GM13976 (cell line): ENCODE measurements at places on chromosomes 3 and 15.
A peak's percentile ranks its signal among the peaks of the same experiment; 100 is the strongest.

DNA sequence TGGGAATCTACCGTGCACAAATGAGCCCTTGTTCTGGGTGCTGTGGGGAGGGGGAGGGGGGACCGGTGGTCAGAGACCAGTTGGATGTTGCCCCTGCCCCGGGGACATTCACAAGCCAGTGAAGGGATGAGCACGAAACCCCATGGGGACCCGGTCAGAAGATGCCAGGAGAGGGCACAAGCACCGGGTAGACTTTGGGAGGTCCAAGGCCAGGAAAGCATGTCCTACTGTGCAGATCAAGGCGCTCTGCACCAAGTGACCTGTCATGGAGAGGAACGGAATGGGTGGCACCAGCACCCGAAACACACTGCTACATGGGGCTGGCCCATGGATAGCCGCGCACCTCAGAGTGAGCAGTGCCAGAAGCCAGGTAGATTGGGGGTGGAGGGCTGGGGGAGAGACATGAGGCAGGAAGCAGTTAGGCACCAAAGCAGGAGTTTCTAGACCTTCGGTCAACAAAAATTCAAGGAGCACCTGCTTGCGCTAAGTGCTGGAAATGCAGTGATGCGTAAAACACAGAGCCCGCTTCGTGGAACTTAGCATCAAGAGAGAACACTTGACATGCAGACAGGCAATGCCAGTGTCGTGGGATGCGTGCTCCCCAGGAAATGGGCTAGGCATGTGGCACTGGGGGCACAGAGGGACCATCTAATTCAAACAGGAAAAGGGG lies 99.1 kb downstream of the CPN2 start:
- no peak for DNase-seq

- DNase-seq = no peak
Observed at GRCh38 chr3:57661404-57661803, 31.5 kb downstream of the DENND6A start.

DNA sequence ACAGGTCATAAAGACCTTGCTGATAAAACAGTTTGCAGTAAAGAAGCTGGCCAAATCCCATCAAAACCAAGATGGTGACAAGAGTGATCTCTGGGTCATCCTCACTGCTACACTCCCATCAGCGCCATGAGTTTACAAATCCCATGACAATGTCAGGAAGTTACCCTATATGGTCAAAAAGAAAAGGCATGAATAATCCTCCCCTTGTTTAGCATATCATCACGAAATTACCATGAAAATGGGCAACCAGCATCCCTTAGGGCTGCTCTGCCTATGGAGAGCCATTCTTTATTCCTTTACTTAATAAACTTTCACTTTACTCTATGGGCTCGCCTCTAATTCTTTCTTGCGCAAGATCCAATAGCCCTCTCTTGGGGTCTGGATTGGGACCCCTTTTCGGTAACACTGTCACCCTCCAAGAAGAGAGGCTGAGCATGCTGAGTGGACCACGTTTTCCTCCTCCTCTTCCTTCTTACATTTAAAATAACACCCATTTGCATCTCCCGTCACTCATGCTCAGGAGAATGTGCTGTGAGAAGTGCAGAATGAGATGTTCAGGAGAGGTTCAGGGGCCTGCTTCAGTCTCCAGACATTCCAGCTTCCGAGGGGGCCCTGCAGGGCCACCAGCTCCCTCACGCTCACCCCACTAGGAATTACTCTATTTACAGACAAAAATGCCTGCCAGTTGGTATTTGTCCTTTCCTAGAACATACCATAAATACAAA lies 47.3 kb downstream of the NSMCE3 start:
- no peak for DNase-seq

GRCh38 chr15:45646220-45646619 lies 11.4 kb downstream of the SQOR start:
- no peak for DNase-seq

DNA sequence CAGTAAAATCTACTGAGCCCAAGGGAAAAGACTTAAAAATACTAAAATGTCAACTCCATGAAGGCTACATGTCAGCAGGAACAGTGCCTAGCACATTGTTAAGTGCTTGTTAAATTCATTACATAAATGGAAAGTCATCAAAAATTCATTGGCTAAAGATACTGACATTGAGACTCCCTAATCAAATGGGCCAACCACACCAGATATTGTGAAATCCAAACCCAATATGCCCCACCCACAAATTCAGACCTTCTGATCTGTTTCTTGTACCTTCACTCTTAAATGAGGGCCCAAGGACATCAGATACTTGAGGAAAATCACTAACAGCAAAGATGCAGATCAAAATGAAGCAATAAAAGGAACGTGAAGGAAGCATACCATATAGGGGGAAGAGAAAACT lies 20.7 kb downstream of the MRPS22 start:
- DNase-seq = no peak

GRCh38 chr15:41017066-41017735 lies 63.9 kb downstream of the CHAC1 start:
- DNase-seq = no peak

DNA sequence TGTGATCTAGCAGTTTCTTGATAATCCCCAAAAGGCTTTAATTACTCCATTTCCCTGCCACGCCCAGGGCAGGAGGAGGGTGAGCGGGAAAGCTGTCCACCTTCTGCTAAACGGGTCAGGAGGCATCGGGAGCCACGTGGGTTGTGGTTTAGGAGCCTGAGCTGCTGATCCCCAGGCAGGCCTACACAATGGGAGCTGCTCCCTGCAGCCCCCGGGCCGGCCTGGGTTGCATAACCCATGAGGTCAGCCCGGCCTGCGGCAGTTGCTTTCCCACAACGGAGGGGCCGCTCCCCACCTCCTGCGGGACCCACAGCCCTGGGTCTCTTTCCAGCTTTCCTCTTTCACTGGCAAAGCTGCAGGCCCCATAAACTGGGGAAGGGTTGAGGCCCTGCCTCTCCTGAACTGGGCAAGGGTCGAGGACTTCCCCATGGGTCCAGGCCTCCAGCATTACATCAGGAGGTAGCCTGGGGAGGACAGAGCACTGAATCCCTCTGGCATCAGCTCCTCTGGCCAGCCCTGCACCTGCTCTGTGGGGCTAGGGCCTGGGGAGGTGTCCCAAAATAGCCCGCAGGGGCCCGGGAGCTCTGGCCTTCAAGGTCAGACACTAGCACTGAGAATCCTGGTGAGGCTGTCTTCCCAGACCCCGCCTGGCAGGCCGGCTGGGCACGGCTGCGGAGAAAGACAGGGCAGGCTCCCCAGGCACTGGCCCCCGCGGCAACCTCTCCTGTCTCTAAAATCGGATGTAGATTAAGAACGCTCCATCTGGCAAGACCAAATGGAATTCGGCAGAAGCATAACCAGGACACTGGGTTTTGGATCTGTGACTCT lies 47.3 kb downstream of the ZDHHC19 start:
- no peak for DNase-seq

DNA sequence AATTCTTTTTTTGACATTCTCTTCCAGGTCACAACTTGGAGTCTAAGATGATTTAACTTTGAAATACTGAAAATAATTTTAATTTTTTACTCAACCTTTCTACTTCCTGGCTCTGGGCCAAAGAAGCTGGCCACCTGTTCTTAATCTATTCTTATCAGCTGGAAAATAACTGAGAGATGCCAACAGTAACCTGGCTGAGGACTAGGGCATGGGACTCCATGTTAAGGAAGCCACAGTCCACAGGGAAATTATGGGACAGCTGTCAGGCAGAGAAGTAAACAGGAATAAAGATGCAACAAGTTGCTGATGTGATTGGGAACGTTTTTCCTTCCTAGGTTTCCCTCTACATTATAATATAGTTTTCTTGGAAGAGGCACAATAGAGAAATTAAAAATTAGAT lies 84.7 kb upstream of the CPNE4 start:
- DNase-seq = no peak

DNA sequence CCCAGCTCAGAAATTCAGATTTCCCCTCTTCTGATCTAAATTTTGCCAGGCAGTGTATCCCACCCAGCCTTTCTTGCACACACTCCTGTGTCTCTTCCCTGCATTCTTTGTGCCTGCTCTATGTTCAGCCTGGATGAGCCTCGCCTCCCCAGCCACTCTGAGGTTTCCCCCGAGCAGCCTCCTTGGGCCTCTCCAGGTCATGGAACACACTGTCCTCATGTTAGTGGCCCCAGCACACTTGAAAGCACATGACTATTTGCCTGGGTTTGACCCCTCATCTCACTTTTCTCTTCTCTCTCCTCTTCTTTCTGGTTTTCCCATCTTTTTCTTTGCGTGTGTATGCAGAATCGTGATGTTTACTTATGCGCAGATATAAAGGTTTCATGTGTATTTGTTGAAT lies 3.1 kb downstream of the THSD4 start:
- no peak for DNase-seq

DNA sequence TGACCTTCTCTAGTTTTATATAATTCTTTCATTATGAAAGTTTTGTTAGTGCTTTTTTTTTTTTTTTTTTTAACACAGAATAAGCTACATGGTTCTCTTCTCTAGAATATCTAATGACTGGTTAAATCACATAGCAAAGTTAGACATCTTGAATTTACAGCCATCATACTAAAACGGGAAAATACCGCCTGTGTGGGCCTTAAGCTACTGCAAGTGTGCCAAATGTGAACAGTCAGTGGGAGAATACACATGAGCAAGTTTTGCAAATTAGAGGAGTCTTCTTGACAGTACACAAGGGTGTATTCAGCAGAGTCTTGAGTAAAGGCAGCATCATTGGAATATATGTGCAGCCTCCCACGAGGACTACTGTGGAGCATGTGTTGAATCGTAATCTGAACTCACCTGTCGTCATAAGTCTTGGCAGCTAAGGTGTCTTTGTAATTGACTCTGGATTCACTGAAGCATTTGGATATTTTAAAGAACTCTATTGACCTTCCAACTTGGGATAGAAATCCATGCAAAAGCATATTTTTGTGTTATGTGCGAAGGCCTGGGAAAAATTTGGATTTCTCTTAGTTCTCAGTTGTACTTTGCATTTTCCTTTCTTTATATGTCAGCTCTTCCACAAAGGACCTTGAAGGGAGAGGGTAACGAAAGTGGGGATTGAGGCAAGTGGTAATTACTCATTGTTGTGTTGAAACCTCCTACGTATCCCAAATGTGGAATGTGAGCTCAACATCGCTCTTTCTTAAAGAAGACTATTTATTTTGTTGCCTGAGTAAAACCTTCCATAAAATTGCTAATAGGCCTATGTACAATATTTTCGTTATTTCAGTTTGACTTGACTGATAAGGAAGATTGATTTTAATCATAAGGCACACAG lies 117.4 kb downstream of the ATG7 start:
- no peak for DNase-seq

DNA sequence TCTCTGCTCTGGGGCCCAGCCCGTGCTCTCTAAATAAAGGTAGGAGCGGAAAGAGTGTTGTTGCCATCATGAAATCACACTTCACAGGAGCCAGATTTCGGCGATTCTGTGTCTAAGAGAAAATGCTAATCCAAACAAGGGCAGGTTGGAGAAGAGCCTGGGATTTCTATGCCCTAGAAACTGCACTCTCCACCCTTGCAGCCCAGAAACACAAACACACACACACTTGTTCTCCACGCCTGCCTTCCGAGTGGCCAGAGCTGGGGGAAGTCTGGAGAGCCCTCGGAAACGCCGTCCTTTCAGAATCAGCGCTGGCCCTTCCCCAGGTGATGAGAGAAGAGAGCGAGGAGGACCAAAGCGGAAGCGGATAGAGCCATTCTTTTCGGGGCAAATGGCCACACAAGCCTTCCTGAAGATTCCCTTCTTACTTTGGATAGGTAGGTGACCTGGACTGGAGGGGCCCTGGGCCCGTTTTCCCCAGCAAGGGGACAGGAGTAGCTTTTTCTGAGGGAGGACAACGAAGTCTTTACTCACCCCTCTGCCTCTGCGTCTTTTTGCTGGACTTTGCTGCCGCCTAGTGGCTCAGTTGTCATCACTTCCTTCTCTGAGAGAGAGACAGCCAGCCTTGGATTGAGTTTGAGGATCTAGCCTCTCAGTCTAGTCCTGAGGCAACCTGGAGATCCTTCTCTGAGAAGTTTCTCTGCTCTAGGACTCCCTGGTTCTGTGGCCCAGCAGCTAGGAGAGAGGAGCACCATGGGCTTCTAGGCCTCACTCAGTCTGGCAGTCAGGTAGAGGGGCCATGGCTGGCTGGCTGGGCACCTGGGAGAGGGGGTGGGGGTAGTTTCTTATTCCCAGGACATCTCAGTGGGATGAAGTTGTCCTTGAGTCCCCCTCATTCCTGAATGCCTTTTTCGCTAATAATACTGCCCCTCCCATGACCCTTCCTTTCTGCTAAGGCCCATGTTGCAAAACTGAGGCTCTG lies 37.7 kb downstream of the SENP8 start:
- peak; percentile 80 for DNase-seq

DNA sequence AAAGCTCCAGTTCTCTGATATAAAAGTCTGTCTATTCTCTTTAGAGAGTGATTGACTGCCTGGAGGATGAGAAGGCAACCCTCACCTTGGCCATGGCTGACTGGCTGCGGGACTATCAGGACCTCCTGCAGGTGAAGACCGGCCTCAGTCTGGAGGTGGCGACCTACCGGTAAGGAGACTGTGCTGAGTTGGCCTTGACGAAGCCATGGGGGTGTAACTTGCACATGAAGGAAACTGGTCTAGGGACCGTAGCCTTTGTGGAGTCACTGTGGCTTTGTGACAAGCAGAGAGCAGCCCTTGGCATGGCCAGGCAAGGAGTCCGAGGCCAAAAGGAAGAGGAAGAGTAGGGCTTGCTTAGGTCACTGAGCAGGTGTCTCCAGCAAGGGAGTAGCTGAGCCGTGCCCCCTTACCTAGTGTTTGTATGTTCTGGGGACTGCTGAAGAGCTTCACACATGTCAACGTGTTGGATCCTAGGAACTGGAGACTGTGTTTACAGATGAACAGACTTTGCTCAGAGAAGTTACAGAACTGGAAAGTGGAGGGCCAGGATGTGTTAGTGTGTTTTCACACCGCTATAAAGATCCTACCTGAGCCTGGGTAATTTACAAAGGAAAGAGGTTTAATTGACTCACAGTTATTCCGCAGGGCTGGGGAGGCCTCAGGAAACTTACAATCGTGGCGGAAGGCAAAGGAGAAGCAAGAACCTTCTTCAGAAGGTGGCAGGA lies 8.8 kb downstream of the SYNM start:
- DNase-seq = no peak

GRCh38 chr3:178223876-178224275 lies 312.4 kb upstream of the KCNMB2 start:
- DNase-seq = no peak

GRCh38 chr3:127289706-127290575 lies 2.1 kb upstream of the PRR20G start:
- DNase-seq = no peak

GRCh38 chr15:27844018-27844666 lies 255.0 kb downstream of the OCA2 start:
- DNase-seq = peak; percentile 7

GRCh38 chr3:32493437-32494414 lies 8.9 kb downstream of the CMTM6 start:
- DNase-seq = peak; percentile 64

- peak; percentile 55 for DNase-seq
Observed at GRCh38 chr3:47019201-47019600, 39.7 kb downstream of the NBEAL2 start.

GRCh38 chr3:196650740-196651311 lies 11.3 kb downstream of the NRROS start:
- DNase-seq = no peak

- no peak for DNase-seq
Observed at GRCh38 chr3:152905631-152906030, 70.7 kb downstream of the P2RY1 start.
